ENCODE measurements at places on chromosomes 7 and 10.

- DNase-seq = no peak
Observed at GRCh38 chr10:824946-825345, 106.6 kb downstream of the LARP4B start.

DNA sequence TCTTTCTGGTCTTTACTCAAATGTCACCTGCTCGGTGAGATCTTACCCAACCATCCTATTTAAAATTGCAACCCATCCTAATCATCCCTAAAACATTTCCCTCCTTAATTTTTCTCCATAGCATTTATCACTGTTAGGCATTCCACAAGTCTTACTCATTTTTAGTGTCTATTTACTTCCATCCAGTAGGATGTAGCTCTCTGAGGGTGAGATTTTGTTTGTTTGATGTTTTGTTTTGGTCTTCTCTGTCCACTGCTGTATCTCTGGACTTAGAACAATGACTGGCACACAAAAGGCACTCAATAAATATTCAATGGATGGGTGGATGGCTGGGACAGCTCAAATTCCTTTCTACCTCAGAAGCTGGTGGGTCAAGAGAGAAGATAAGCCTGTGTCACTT lies 15.8 kb upstream of the DUSP5 start:
- no peak for DNase-seq

GRCh38 chr7:137590756-137591305 lies 247.3 kb upstream of the PTN start:
- no peak for DNase-seq

- DNase-seq = no peak
Observed at GRCh38 chr10:121288864-121289661, 309.2 kb downstream of the FGFR2 start.

- DNase-seq = no peak
Observed at GRCh38 chr7:70034999-70035398, 436.7 kb downstream of the AUTS2 start.

DNA sequence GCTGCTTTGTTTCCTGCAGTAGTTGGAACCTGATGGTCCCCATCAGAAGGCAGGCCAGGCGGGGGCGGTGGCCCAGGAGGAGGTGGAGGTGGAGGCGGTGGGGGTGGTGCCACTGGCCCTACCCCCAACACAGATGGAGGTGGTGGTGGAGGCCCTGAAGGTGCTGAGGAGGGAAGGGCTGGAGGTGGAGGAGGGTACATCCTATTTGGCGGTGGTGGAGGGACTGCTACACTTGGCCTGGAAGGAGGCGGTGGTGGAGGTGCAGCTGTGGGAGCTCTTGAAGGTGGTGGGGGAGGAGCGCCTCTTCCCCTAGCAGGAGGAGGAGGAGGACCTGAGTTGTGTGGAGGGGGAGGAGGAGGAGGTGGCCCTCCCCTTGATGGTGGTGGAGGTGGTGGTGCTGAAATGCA lies 36.8 kb downstream of the LMOD2 start:
- no peak for DNase-seq
